M059J (cell line): ENCODE measurements at places on chromosomes 1 and 21. TPM values are rescaled to one million over a fixed set of nuclear protein-coding genes. Genes with fewer than 3 reads are reported as not detected.
A peak's percentile ranks its signal among the peaks of the same experiment; 100 is the strongest.

Gene BSND
- not detected in 2 replicates for total RNA-seq

Gene S100A1
- 0.42 TPM in 1 of 2 replicates, not detected in the other for total RNA-seq

Gene SPRR1B
- not detected in 2 replicates for total RNA-seq

Gene NBPF4
- not detected in 2 replicates for total RNA-seq

Gene SMPDL3B
- 0.10 and 1.1 TPM in 2 replicates for total RNA-seq

Gene UBE2U
- total RNA-seq = not detected in 2 replicates

Gene RNU1-2
- not detected in 2 replicates for total RNA-seq

- DNase-seq = peak; percentile 32
Measured at GRCh38 chr1:218459450-218459849, 114.3 kb downstream of the TGFB2 start.

DNA sequence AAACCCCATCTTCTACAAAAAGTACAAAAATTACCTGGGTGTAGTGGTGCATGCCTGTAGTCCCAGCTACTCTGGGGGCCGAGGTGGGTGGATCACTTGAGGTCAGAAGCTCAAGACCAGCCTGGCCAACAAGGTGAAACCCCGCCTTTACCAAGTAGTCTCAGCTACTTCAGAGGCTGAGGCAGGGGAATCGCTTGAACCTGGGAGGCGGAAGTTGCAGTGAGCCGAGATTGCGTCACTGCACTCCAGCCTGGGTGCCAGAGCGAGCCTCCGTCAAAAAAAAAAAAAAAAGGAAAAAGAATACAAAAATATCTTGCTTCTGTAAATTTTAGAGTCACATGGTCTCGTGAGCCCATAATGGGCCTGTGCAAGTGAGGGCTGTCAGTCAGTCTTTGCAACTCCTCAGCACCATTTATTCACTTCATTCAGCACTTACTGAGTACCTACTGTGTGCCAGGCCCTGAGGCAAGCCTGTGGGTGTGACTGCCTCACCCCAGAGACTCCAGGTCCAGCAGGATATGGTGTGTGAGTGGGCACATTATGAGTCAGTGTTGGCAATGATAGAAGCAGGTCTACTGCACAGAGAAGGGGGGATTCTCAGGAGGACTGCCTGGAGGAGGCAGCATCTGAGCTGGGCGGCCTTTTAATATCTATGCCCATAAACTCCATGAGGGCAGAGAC, 46.8 kb upstream of the TARDBP start:
- peak; percentile 25 for DNase-seq

- peak; percentile 75 for DNase-seq
Measured at GRCh38 chr1:42957880-42958487, 684 bp downstream of the SLC2A1 start.

DNA sequence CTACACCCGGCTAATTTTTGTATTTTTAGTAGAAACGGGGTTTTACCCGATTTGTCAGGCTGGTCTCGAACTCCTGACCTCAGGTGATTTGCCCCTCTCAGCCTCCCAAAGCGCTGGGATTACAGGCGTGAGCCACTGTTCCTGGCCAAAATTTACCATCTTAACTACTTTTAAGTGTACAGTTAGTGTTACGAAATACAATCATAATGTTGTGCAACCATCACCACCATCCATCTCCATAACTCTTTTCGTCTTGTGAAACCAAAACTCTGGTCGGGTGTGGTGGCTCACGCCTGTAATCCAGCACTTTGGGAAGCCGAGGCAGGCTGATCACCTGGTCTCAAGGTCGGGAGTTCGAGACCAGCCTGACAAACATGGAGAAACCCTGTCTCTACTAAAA, 14.1 kb upstream of the ZBTB40 start:
- DNase-seq = no peak

DNA sequence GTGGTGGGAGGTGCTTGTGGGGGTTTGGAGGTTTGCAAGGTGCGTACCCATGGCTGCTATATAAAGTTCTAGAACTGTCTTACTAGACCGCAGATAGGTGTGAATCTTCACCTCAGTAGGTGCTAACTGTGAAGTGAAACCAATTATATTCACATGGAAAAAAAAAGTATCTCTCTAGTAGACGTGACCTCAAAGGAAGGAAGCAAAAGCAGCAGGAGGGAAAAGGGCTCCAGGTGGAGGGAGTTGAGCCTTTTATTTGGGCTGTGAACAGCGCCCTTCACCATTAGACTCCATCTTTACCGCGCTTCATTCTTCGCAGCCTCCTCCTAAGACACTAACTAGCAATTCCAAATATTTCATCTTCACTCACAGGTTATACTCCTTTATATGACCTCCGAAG, 129.8 kb downstream of the TBX19 start:
- no peak for DNase-seq

GRCh38 chr1:160046494-160047110, 14.8 kb upstream of the PIGM start:
- DNase-seq = peak; percentile 34

GRCh38 chr1:67298762-67299161, 8.9 kb upstream of the IL12RB2 start:
- no peak for DNase-seq

DNA sequence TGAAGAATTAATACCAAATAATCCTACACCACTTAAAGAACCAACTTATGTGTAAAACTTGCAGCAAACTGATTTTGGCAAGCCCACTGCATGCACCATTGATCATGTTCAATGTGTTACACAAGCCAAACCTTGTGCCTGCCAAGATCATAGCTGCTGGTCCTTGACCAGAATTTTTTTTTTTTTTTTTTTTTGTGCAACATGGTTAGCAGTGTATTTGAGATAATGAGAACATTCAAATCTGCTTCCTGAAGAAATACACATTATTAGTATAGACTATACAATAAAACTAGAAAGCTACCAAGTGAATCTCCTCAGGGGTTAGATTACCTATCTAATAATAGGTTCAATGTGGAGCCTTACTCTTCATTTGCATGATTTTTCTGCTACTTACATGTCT, 421.0 kb downstream of the MRPL39 start:
- DNase-seq = no peak

GRCh38 chr1:40315239-40315794, 1.8 kb downstream of the COL9A2 start:
- DNase-seq = peak; percentile 82

- peak; percentile 86 for DNase-seq
Measured at GRCh38 chr1:63124666-63125191, 197.6 kb upstream of the FOXD3 start.

- no peak for DNase-seq
Measured at GRCh38 chr1:3629561-3630160, 4.8 kb downstream of the TPRG1L start.

GRCh38 chr1:41444785-41445184, 39.7 kb downstream of the EDN2 start:
- no peak for DNase-seq

DNA sequence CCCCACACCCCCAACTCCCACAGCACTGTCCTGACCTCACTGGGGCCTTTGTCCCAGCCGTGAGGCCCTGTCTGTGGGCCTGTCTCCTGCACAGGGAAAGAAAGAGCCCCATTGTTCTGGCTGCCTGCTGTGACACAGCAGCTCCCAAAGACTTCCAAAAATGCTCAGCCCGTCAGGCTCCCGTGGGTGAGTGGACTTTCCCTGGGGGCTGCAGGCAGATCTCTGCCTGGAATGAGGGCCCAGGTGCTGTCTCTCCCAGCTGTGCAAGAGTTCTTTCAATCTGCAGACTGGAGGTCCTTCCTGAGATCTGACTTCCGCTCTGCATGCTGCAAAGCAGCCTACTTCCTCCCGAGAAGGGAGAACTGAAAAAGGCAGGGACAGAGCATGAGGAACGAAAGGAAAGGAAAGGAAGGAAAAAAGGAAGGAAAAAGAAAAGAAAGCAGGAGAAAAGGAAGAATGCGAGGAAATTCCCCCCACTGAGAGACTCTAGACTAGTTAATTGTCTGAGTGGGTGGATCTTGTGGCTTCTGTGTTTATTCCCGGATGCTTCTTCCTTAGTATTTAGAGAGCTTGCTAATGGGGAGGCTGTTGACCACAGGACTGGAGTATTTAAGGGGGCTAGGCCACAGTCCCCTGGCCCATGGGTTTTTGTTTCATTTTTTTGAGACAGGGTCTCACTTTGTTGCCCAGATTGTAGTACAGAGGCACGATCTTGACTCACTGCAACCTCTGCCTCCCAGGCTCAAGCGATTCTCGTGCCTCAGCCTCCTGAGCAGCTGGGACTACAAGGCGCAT, 15.0 kb downstream of the NES start:
- peak; percentile 57 for DNase-seq

DNA sequence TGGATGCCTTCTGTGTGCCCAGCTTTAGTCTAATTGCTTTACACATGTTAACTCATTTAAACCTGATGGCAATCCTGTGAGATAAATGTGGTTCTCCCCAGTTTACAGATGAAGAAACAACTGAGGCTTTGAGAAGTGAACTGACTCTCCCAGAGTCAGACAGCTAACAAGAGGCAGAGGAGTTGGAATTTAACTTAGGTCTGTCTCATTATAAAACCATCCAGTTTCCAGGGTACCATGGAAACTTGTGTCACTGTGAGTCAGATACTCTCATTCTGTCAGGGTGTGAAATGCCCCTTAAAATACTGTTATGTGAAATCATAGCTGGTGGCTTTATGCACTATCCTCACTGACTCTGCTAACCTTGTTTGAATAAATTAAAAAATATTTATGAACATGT, 206.6 kb downstream of the PBX1 start:
- peak; percentile 94 for DNase-seq

DNA sequence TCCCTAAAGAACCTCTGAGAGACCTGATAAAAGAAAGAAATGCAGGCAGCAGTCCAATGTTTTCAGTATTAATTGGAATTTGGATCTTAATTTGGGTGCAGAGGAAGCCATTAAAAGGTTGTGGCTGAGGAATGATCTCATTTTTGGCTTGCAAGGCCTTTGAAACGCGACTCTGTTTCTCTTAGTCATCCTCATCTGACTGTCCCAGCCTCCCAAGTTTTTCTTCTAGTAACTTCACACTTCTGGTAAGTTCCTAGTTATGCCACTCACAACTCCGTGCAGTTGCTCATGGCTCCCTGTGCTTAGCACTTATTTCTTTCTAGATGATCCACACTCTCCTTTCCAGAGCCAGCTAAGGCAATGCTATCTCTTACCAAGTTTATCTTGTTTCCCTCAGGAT, 147.4 kb upstream of the USP24 start:
- DNase-seq = peak; percentile 79

DNA sequence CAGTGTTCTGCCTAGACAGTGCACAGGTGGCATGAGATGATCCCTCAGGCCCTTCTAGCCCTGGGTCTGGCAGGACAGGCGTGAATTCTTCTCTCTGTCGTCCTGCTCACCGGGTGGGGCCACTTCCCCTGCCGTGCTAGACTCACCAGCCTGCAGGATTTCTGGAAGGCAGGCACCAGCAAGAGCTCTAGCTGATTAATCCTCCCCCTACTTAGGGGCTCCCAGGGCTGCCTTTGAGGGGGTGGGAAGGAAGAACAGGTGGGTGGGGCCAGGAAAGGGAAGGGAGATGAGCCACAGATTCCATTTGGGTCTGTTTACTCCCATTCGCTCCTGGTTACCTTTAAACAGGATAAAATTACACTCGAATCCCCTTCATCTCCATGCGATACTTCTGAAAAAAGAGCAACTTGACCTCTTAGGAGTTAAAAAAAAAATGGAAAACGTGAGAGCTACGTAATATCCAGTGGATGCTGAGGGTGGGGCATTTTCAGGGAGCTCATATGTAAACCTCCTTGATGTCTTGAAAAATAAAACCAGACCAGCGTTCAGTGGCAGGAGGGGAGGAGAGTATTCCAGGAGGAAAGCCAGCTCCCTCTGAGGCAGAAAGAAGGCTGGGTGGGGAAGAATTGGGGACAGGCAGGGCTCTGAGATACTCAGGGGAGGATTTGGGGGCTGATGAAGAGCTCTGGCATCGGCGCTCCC, 665.5 kb downstream of the PTPRU start:
- DNase-seq = no peak
